ENCODE measurements at places on chromosomes 1 and 21.

DNA sequence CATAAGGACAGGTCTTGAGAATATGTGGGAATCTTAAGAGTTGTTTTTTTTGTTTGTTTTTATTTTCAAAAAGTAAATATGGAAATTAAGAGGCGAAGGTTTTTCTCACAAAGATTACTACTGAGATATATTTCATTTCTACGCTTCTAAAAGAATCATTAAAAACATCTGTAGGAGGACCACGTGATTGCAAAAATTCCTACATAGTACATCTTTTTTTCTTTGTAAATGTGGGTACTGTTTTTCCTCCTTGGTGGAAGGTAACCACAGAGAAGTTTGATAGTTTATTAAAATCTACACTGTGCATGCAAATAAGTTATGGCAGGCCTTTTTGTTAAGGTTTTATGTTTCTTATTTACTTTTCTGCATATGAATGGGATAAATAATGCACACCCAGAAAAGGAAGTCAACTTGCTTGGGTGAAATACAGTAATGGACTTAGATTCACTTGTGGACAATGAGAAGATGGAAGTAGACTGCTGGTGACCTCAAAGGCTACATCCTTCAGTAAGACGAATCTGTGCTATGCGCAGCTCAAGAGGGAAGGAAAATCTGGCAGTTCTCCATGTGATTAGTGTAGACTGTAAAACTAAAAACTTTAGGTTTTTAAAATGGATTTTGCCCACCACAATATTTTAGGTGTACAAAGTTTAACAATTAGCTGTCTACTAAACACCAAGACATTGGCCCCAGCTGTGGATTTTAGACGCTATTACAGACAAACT, 2.0 kb downstream of the AK5 start:
- no peak for DNase-seq

DNA sequence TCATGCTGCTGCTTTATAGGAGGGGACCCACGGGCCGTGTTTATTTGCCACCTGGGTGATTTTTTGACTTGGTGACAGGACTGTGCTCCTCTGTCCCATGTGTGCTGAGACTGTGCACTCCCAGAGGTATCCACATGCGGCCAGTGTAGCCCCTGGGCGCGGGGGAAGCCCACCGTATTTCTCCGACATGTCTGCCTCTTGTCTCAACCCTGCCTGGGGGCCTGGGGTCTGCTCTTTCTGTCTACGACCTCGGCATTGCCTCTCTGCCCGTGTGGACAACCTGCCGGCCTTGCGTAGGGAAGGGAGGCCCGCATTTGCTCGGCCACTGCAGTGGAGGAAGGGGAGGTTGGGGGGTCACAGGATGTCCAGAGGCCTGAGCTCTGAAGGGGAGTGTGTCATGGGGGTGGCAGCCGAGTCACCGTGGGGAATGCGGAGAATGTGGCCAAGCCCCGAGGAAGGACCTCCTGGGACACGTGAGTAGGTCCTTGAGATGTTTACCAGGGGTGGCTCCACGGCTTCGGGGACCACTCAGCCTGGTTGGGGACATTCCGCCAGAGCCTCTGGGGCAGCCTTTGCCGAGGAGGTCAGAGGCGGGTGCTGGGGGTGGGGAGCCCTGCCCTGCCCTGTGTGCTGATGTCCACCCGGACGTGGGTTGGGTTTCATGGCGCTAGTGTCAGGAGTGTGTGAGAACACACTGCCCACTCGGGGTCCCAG, 11.0 kb downstream of the PRKCZ start:
- no peak for DNase-seq

- DNase-seq: no peak
Observed at GRCh38 chr1:231206856-231207255, 34.2 kb upstream of the GNPAT start.

DNA sequence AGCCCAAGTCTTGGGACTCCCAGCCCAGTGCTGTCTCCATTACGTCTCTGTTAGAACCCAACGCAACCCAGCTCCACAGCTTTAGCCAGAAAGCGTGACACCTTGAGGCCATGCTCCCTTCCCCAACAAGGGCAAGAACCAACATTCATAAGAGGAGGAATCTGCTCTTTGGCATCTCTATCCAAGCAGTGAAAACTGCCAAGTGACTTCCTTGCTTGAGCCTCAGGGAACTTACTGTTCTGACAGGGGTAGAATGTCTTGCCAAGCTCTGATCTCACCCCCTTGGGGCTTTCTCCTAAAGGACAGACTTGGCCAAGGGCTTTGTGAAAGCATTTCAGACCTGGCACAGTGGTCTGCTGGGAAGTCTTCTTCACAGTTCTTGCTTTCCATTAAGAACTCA, 56.6 kb downstream of the SYT6 start:
- DNase-seq: no peak

DNA sequence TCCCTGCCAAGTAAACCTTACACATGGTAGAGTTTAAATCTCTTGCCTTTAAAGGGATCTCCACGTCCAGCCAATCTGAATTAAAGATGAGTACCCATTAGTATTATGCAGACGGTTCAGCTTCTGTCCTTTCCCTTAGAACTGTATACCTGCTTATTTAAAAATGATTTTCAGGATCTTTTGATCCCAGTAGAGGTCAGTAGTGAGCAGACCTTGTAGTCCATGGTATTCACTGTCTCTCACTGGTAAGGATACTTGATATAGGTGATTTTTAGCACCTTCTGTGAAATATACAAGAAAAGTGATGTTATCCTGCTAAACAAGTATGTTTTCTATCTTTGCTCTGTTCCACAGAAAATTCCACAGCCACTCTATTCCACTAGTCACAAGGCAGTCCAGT, 1211.6 kb upstream of the ADGRL4 start:
- peak; percentile 27 for DNase-seq

DNA sequence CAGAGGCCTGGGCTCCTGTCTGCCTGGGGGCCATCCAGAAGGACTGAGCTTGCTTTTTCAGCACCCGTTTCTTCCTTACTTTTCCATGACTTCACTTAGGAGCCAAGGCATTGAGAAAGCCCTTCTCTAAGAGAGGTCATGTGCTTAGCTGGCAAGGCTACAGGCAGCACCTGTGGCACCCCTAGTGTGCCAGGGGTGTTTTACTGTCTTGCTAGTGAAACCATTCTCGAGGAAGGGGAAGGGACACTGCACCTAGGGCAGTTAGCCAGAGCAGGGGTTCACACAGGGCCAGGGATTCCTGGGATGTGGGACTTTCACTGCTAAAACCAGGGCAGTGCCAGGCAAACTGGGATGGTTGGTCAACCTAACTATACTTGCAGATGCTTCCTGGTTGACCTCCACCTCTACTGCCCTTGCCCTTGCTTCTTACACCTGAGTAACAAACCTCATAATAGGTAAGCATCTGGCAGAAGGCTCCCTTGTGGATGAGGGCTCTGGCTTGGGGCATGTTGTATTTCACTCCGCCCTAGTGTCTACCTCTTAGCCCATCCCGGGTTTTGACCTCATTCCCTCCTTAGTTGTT, 69.2 kb downstream of the NOS1AP start:
- no peak for DNase-seq

- no peak for DNase-seq
Observed at GRCh38 chr1:223143537-223144248, 645 bp upstream of the TLR5 start.

- no peak for DNase-seq
Observed at GRCh38 chr1:212968368-212968863, 18.1 kb downstream of the VASH2 start.

GRCh38 chr1:62716397-62716796, 28.2 kb upstream of the DOCK7 start:
- no peak for DNase-seq

GRCh38 chr1:2598329-2598931, 11.9 kb downstream of the PRXL2B start:
- DNase-seq: no peak

- no peak for DNase-seq
Observed at GRCh38 chr21:15742052-15742670, 12.4 kb downstream of the USP25 start.

GRCh38 chr1:32100359-32100758, 7.5 kb upstream of the KPNA6 start:
- DNase-seq: no peak
